T1000 (cell line): ENCODE measurements at places on chromosomes 5 and 9.
A peak's percentile ranks its signal among the peaks of the same experiment; 100 is the strongest.

GRCh38 chr5:73296772-73297171 is 123.8 kb downstream of the TMEM174 start:
- DNase-seq, result peak; percentile 8

- DNase-seq, result no peak
These were observed 304.0 kb downstream of the TUSC1 start for GRCh38 chr9:25374281-25374680.

DNA sequence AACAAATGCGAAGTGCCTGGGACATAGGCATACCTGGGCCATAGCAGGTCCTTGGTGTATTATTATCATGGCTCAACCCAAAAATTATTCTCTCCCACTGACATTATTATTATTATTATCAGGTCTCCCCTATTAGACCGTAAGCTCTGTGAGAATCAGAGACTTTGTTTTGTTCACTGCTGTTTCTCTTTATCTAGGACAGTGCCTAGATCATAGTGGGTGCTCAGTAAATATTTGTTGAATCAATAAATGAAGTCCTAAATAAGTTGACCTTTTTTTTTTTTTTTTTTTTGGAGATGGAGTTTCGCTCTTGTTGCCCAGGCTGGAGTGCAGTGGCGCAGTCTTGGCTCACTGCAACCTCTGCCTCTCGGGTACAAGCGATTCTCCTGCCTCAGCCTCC is 4.9 kb upstream of the TMEFF1 start:
- no peak for DNase-seq

DNA sequence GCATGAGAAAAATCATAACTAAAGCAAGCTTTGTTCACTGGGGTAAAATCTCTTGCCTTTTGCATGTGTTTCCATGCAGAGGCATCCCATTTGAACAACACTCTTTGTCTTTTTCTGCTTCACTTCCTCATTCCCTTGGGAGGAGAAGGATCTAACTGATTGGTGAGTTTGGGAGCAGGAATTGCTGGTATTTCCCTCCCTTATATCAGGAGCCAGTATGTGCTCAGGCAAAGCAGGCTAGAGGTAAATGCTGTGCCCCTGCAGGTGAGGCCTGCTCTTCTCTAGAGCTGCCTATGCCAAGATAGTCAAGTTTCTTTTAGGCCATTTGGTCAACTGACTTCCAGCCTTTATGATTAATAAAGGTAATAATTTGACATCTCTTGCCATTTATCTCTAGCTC is 179.9 kb downstream of the COX7C start:
- DNase-seq, result no peak

GRCh38 chr5:14142827-14143545 is at the start of gene TRIO:
TSS of gene TRIO (plus strand) at chr5:14143342. CDS start at chr5:14143726, 384 bp downstream.
- peak; percentile 87 for DNase-seq

GRCh38 chr9:20573023-20573422 is 49.3 kb downstream of the MLLT3 start:
- no peak for DNase-seq

DNA sequence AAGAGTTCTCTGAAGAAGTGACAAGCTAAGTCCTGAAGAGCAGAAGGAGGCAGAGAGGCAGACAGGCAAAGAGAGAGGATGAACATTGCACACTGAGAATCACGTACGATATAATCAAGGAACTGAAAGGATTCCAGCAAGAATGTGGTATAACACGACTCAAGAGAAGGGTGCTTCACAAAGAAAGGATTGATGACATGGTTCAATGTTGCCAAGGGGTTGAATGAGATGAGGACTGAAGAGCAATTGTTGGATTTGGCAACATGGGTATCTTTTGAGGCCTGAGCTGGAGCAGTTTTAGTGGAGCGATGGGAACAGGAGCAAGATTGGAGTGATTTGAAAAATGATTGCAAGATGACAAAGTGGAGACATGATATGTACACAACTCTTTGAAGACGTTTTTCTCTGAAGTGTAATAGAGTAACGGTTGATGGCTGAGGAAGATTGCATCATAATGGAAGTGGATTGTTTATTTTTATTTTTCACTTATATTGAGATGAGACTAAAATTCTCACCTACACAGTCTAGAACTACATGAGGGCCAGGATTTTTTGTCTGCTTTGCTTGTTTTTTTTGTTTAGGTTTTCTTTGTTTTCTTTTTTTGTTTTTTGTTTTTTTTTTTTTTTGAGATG is 1049.9 kb upstream of the WWC1 start:
- no peak for DNase-seq

GRCh38 chr9:118992813-118993794 is 376.1 kb downstream of the BRINP1 start:
- DNase-seq, result no peak

GRCh38 chr9:3992222-3992621 is 307.6 kb downstream of the GLIS3 start:
- DNase-seq, result no peak

DNA sequence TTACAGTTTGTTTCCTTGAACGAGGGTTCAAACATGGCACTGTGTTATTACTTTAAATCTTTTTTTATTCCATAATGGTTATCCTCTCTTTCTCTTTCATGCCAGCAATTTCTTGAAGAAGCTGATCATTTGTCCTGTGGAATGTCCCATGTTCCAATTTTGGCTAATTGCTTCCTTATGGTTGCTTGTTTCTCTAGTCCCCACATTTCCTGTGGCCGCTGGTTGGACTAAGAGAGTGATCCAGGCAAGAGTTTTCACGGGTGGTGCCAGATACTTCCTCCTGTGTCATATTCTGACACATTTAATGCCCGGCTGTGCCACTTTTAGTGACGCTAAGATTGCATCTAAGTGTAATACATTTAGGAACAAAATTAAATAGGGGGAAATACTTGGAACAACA is 83.8 kb upstream of the FAM169A start:
- no peak for DNase-seq

DNA sequence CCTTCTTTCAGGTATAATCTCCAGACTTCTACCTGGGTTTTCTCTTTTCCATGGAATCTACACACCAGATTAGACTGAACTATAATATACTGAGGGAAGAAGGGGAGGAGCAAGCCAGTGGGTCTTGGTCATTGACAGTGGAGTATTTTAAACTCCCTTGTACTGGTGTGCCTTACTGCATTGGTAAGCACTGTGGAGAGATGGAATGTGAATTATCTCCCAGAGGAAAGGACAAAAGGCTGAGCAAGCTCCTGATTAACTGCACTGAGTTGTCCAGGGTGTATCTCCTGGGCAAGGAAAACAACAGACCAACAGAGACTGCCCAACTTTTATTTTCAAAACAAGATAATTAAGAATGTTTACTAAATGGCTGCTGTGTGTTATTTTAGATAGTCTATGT is 29.8 kb upstream of the SLCO6A1 start:
- DNase-seq, result no peak
